ENCODE measurements at places on chromosomes 16 and 17.

GRCh38 chr17:50905460-50905803, 39.3 kb upstream of the TOB1 start:
- DNase-seq: no peak

GRCh38 chr16:84843149-84844048, 23.6 kb downstream of the CRISPLD2 start:
- DNase-seq: no peak

GRCh38 chr16:89693931-89694783, 7.3 kb downstream of the SPATA2L start:
- no peak for DNase-seq

- DNase-seq: no peak
These were observed 6.0 kb upstream of the MRPL38 start for GRCh38 chr17:75910699-75911098.

DNA sequence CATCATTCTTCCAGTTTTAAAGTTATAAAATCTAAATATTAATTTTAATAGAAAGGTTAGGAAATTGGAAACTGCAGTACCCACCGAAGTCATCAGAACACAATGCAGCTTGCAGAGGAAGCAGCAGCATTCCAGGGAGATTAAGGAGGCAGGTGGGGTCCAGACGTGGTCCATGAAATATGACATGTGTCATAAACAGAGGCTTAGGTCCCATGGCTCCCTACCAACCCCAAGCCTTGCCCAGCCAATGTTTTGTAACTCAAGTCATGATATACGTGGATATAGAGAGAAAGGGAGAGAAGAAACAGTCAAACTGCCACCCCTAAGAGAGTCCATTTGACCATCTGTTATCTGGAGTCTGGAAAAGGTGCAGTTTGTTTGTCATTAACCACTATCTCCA, 670.0 kb downstream of the TOX3 start:
- DNase-seq: no peak
